ENCODE measurements at places on chromosomes 6 and 20. TPM values are rescaled to one million over a fixed set of nuclear protein-coding genes. Genes with fewer than 3 reads are reported as not detected.

DNA sequence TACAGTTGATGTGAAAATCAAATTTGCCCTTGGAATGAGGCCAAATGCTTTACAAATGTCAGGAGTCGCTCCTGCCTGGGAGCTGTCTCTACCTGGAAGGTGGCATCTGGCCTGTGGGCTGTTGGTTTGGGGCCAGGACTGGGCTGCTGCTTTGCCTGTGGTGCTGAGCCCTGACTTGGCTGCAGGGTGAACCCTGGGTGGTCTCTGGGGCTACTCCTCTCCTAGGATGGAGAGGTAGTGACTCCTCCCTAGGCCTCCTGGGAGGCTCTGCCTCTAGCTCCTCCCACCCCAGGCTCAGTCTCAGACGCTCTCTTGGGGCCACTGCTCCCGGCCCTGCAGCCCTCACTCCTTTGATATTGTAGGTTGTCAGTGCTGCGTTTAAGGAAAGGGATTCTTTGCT is 47.5 kb downstream of the EFCAB8 start:
- no peak for DNase-seq

GRCh38 chr6:151723152-151723551 is 84.3 kb upstream of the ESR1 start:
- DNase-seq: no peak

GRCh38 chr6:143675946-143676345 is 1.8 kb upstream of the PHACTR2 start:
- DNase-seq: no peak

DNA sequence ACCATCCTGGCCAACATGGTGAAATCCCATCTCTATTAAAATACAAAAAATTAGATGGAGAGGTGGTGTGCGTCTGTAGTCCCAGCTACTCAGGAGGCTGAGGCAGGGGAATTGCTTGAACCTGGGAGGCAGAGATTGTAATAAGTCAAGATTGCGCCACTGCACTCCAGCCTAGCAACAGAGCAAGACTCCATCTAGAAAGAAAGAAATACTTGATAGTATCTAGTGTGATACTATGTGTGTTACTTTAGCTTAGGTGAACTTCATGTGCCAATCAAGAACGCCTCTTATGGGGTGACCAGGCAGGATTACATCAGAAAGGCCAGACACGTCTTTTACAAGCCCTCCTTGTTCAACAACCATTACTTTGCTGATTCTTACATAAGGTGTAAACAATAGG is 107.1 kb downstream of the TMEM170B start:
- DNase-seq: no peak

DNA sequence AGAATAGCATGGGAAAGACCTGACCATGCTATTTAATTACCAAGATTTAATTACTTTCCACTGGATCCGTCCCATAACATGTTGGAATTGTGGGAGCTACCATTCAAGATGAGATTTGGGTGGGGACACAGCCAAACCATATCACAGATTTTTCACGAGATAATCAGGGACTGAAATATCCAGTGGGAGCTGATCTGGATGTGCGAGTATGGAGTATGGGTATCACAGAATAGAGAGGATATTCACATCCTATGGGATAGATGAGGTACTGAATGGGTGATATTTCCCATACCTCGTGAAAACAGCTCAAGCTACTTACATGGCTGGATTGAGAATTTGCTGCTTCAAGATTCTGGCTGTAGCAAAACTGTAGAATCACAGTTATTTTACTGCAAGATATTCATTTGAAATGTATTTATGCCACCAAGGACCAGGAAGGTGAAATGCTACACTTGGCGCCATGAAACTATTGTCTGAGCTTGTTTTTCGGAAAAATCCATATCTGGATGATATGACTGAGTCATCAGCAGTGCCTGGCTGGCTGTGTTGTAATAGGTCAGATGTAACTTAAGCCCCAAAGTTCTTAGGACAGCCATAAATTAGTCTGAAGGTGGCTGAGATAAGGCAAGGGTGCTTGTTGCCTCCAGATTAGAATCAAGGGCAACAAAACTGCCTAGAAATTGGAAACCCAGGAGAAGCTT is 29.8 kb downstream of the KCNS1 start:
- no peak for DNase-seq

- DNase-seq: no peak
Observed at GRCh38 chr6:142854589-142855488, 90.1 kb downstream of the HIVEP2 start.

GRCh38 chr6:456358-456867 is 64.9 kb downstream of the IRF4 start:
- peak; percentile 10 for DNase-seq

DNA sequence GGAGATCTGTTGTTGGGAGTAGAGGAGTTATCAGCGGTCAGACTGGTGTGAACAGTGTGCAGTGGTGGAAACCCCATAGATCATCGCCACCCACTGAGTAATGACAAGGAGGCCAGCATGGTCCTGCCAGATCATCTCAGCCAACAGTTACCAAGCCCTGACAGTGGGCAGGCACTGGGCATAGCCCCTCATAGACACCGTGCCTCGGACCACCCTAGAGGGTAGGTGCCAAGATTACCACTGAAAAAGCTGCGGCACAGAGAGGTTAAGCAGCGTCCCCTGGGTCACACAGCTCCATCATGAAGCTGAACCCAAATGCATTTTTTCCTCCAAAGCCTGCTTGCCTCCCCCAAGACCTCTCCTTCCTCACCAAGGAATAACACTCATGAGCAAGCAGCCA is 21.5 kb upstream of the BMP7 start:
- no peak for DNase-seq

GRCh38 chr6:122405417-122405816 is 6.0 kb downstream of the HSF2 start:
- DNase-seq: no peak

GRCh38 chr20:4661191-4661590 is 60.5 kb upstream of the PRND start:
- no peak for DNase-seq

- no peak for DNase-seq
Observed at GRCh38 chr20:58457083-58457695, 58.0 kb downstream of the APCDD1L start.

DNA sequence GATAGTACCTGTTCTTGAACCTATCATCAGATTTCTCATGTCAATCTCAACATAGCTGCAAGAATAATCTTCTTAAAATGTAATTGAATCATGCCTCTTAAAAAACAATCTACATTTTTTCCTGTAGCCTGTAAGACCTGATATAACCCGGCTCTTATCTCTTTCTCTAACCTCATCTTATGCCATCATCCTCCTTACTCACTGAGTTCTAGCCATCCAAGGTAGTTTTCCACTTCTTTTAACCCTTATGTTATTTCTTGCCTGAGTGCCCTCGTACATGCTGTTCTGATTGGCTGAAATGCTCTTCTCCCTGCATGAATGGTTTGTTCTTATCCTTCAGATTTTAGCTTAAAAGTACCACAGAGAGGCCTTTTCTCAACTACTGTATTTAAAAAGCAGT is 16.4 kb downstream of the SLC17A5 start:
- DNase-seq: no peak

- DNase-seq: no peak
Observed at GRCh38 chr6:8194490-8194889, 92.1 kb upstream of the EEF1E1 start.

DNA sequence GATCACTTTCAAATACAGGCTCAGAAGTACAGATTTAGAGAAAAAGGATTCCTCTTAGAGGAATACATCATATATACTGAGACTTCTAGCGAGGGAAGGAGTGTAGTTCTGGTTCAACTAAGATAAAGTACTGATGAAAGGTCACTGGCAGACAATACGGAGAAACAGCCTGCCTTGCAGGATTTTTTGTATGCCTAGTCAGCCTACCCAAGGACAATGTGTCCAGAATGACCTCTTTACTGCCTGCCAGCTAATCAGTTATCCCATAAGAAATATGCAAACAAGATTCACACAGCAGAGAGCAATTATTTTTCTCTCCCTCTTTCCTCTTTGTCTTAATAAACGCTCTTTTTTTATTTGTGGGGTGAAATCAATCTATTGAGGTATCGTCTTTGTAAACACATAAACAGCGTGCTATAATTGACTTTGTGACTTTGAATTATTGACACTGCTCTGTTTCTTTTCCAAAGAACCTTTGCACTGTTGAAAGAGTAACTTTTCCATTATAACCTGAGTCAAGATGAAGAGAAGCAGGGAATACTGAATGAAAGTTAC is 1.4 kb upstream of the TSPYL4 start:
- DNase-seq: no peak

DNA sequence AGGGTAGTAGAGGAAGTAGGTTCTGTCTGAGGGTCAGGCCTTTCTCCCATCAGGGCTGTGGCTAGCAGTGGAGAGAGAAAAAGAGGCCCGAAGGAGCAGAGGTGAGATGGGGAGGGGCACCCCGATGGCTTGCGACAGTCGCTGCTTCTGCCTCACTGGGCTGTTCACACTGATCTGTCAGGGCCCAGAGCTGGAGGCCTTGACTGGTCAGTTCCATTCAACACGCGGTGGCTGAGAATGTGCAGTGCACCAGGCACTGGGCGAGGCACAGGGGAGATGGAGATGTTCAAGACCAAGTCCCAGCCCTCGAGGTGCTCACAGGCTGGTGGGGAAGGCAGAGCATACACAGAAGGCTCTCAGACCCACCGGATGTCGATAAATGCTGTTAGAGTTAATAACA is 21.4 kb downstream of the SLC12A5 start:
- no peak for DNase-seq

GRCh38 chr6:140202964-140203515 is 828.6 kb upstream of the CITED2 start:
- no peak for DNase-seq

GRCh38 chr6:159077123-159077522 is 32.3 kb upstream of the TAGAP start:
- DNase-seq: no peak

- DNase-seq: no peak
Observed at GRCh38 chr20:1357921-1358671, 29.2 kb upstream of the SDCBP2 start.

- no peak for DNase-seq
Observed at GRCh38 chr6:101762851-101763250, 369.3 kb downstream of the GRIK2 start.

- peak; percentile 45 for DNase-seq
Observed at GRCh38 chr20:17872434-17872833, 96.2 kb downstream of the SNX5 start.

DNA sequence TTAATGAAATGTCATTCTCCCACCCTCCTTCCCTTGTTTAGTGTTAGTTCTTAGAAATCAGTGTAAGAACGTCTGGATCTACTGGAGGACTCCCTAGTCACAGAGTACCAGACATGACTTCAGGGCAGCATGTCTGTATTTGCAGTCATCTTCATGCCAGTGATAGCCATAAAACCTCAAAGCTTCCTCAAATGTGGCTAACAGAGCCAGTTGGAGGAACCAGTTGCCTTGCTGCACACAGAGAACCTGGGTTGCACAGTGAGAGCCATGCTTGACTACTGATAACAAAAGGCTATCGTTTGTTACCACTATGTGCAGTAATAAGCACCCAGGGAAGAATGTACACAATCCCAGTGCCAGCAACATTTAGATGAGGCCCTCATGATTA is 20.1 kb downstream of the NT5E start:
- DNase-seq: no peak

DNA sequence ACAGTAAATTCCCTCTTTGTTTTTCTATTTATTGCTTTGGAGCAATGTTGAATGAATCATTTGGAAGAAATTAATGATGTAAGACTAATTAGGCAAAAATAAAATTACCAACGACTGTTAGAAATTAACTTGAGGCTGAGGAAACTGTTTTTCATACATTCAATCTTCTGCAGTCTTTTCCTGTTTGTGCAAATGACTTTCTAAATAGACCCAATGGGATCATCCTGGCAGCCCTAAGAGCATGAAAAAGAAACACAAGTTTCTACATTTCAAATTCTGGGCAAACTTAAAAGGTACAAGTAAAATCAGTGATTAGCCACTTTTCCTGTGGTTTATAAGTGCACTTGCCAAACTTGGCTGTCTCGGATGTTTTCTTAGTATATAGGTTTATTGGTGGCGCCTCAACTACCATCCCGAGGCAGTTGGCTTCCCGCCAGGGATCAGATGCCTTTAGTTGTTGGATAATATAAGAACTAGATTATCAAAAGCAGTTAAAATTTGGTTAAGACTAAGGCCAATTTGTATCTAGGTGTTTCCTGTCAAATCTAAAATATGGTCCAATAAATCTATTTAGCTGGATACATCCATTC is 181.2 kb downstream of the ISM1 start:
- no peak for DNase-seq

DNA sequence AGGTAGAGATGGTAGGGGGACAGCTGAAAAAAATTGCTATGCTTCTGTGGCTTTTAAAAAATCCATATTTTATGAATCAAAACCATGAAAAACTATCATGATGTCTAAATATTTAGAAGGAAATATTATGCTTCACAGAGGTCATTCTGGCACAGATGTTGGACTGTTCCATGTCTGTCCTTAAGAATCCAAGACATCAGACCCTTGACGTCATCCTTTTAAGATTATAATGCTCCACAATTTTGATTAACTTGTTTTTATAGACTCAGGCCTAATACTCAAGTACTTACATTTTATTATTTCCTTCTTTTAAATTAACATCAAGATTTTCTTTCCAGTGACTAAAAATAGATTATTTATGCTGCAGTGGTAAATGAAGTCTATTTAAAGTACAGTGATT is 29.7 kb downstream of the FILIP1 start:
- DNase-seq: no peak

- peak; percentile 66 for DNase-seq
Observed at GRCh38 chr6:73451223-73452106, 632 bp downstream of the CGAS start.

GRCh38 chr6:87210979-87211378 is 55.6 kb downstream of the ZNF292 start:
- no peak for DNase-seq

HRH3 gene
- total RNA-seq: not detected

IL17A gene
- total RNA-seq: not detected

PPIL1 gene
- total RNA-seq: 12.7 TPM

C6orf62 gene
- 89.3 TPM for total RNA-seq

MTFR2 gene
- 0.80 TPM for total RNA-seq

PRKN gene
- total RNA-seq: 15.9 TPM

RBM24 gene
- total RNA-seq: 3.1 TPM

RNF39 gene
- total RNA-seq: not detected

SAMD3 gene
- 3.6 TPM for total RNA-seq

GLO1 gene
- 60.3 TPM for total RNA-seq

STX11 gene
- 7.1 TPM for total RNA-seq
